Chondrocyte (in vitro differentiated cells): ENCODE measurements at places on chromosomes 6 and 20. TPM values are rescaled to one million over a fixed set of nuclear protein-coding genes. Genes with fewer than 3 reads are reported as not detected.

GRCh38 chr20:38173237-38174156, 8.4 kb upstream of the TGM2 start:
- no peaks in the 10 kb centered on the region for H3K36me3 ChIP-seq
- H3K27ac ChIP-seq = peak overlapping the region; percentile 85
- H3K4me1 ChIP-seq = peaks cover 48% of the 10 kb centered on the region
- no peak overlapping the region for H3K4me3 ChIP-seq
- no peaks in the 10 kb centered on the region for H3K27me3 ChIP-seq

GRCh38 chr6:7052443-7053011, 55.2 kb upstream of the RREB1 start:
- H3K4me1 ChIP-seq = peaks cover 25% of the 10 kb centered on the region
- DNase-seq = no peak
- H3K27ac ChIP-seq = peak overlapping the region; percentile 76
- peak overlapping the region; percentile 58 for H3K4me3 ChIP-seq
- no peaks in the 10 kb centered on the region for H3K27me3 ChIP-seq
- no peaks in the 10 kb centered on the region for H3K36me3 ChIP-seq

GRCh38 chr6:25168637-25169036, 110.5 kb upstream of the CARMIL1 start:
- peaks cover 85% of the 10 kb centered on the region for H3K4me1 ChIP-seq
- no peaks in the 10 kb centered on the region for H3K27me3 ChIP-seq
- peak overlapping the region; percentile 91 for H3K27ac ChIP-seq
- DNase-seq = no peak

GRCh38 chr6:73028893-73029450, 196.3 kb downstream of the KHDC1L start:
- no peak for DNase-seq
- no peak overlapping the region for H3K27ac ChIP-seq
- H3K4me3 ChIP-seq = no peak overlapping the region
- peaks cover 10% of the 10 kb centered on the region for H3K4me1 ChIP-seq
- H3K36me3 ChIP-seq = no peaks in the 10 kb centered on the region

NHSL1 gene
- 17.2 to 23.7 TPM (median 23.4 TPM) in 3 replicates for total RNA-seq

DNA sequence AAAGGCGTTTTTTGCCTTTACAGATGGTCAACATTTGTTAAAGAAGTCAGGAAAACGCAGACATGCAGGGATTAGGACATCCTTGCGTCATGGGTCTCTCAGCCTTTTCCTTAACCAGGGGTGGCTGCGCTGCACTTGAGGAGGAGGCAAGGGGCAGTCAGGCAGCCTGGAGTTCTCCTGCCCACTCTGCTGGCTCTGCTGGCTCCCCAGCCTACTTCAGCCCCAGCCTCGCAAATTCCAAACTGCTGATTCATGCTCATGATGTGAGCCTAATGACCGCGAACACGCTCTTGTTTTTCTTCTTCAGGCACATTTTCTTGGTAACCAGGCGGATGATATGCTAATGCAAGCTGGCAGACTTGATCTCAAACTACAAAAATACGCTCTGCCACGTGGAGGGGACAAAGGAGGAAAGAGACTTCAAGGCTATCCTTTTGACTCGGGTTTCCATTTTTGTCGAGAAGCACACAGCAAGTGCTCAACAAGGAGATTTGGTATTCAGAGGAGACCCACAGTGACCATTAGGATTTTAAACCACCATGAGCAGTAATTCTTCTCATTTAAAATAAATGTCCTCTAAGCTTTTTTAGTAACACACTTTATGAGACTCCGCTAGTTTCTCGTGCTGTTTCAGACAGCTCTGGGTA, 290.3 kb upstream of the STXBP5 start:
- H3K27ac ChIP-seq = peak overlapping the region; percentile 99
- no peaks in the 10 kb centered on the region for H3K27me3 ChIP-seq
- peak; percentile 94 for DNase-seq
- H3K4me3 ChIP-seq = peak overlapping the region; percentile 56
- no peaks in the 10 kb centered on the region for H3K36me3 ChIP-seq
- H3K4me1 ChIP-seq = peaks cover 56% of the 10 kb centered on the region

- H3K4me1 ChIP-seq = peaks cover 45% of the 10 kb centered on the region
- no peak overlapping the region for H3K27ac ChIP-seq
- H3K4me3 ChIP-seq = peak overlapping the region; percentile 17
- H3K27me3 ChIP-seq = no peaks in the 10 kb centered on the region
These were observed 3.8 kb downstream of the APCDD1L start for GRCh38 chr20:58511364-58511763.

GRCh38 chr6:155654474-155654873, 198.8 kb upstream of the NOX3 start:
- no peaks in the 10 kb centered on the region for H3K4me1 ChIP-seq
- H3K27me3 ChIP-seq = peaks cover 8% of the 10 kb centered on the region
- no peak for DNase-seq
- H3K36me3 ChIP-seq = no peaks in the 10 kb centered on the region
- H3K4me3 ChIP-seq = no peak overlapping the region

DNA sequence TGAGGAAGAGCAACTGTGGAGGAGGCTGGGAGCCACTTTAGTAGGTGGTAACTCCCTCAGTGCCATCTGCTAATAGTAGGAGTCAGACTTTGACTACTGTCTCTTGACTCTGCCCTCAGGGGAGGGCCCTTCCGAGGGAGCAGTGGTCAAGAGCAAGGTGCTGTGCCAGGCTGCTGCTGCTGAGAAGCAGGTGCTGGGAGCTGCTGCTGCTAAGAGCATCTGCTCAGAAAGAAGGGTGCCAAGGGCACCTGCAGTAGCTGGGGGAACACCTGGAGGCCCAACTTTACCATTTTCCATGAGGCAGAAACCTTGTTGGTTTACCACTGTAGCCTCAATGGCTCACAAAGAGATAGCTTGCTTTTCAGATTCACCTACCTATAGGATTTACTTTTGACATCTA, 18.5 kb downstream of the GGTLC1 start:
- no peaks in the 10 kb centered on the region for H3K4me1 ChIP-seq
- H3K36me3 ChIP-seq = peaks cover 2% of the 10 kb centered on the region
- no peak overlapping the region for H3K27ac ChIP-seq
- H3K4me3 ChIP-seq = no peak overlapping the region
- DNase-seq = no peak
- peaks cover 29% of the 10 kb centered on the region for H3K27me3 ChIP-seq

ISM1 gene
- total RNA-seq = 0.31 to 1.2 TPM (median 0.97 TPM) in 3 replicates

ADRM1 gene
- total RNA-seq = 83.0 to 94.7 TPM (median 87.2 TPM) in 3 replicates

RPN2 gene
- total RNA-seq = 183 to 194 TPM (median 185 TPM) in 3 replicates

DNA sequence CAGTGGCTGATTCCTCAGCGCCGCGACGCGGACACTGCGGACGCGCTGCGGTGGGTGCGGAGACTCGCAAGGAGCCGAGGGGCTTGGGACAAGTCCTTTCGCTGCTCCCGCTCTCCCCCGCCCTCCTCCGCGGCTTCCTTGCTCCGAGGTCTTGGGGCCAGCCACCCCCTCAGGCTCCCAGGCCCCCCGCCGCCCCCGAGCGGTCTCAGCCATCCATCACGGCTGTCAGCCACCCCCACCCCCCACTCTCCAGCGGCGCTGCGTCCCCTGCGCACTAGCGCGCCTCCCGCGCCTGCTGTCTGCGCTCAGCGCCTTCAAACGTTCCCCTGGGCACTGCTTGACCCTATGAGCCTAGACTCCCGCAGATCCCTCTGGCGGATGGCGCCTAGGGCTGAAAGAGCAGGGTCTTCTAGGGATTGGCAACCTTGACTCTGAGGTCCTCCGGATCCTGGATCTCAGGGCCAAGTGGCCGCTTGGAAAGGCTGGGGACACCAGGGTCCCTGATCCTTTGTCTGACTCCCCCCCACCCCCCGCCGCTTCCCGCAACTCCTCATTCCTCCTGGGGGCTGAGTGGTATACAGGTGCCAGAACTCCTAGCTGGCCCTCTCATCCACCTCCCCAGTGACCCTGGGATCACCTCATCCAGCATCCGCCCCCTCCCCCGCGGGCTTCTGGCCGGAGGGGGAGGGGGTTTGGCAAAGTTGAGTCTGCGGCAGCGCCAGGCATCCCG, 1.4 kb downstream of the SLC12A5 start:
- peaks cover 61% of the 10 kb centered on the region for H3K27me3 ChIP-seq
- H3K4me1 ChIP-seq = no peaks in the 10 kb centered on the region
- no peak for DNase-seq
- no peak overlapping the region for H3K4me3 ChIP-seq

GRCh38 chr6:89440200-89440599, 7.2 kb downstream of the ANKRD6 start:
- H3K27me3 ChIP-seq = peaks cover 2% of the 10 kb centered on the region
- peaks cover 1% of the 10 kb centered on the region for H3K36me3 ChIP-seq
- DNase-seq = no peak
- no peak overlapping the region for H3K27ac ChIP-seq
- H3K4me1 ChIP-seq = peaks cover 13% of the 10 kb centered on the region

- H3K36me3 ChIP-seq = no peaks in the 10 kb centered on the region
- peaks cover 7% of the 10 kb centered on the region for H3K27me3 ChIP-seq
- H3K27ac ChIP-seq = no peak overlapping the region
- no peaks in the 10 kb centered on the region for H3K4me1 ChIP-seq
- DNase-seq = no peak
These were observed 43.8 kb upstream of the RPS6KA2 start for GRCh38 chr6:166670894-166671293.

DNA sequence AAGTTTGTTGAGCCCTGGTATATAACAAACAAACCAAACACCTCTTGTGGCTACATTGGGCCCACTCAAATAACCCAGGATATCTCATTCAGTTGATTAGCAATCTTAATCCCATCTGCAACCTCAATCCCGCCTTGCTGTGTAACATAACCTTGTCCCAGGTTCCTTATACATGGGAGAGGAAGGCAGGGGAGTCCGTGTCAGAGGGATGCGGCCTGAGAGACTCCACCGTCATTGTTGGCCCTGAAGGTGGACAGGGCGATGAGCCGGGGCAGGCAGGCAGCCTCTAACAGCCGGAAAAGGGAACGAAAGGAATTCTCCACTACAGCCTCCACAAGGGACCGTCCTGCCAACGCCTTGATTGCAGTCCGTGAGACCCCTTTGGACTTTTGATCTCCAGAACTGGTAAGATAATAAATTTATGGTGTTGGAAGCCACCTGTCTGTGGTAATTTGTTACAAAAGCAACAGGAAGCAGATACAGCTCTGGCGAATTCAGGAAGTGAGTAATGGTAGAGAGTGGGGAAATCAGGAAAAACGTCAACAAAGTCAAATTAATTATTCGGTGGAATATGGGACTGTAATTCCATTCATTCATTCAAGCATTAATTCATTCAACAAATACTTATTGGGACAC, 124.5 kb upstream of the SALL4 start:
- DNase-seq = no peak
- H3K36me3 ChIP-seq = no peaks in the 10 kb centered on the region
- H3K27ac ChIP-seq = no peak overlapping the region
- peaks cover 12% of the 10 kb centered on the region for H3K4me1 ChIP-seq
- no peaks in the 10 kb centered on the region for H3K27me3 ChIP-seq

DNA sequence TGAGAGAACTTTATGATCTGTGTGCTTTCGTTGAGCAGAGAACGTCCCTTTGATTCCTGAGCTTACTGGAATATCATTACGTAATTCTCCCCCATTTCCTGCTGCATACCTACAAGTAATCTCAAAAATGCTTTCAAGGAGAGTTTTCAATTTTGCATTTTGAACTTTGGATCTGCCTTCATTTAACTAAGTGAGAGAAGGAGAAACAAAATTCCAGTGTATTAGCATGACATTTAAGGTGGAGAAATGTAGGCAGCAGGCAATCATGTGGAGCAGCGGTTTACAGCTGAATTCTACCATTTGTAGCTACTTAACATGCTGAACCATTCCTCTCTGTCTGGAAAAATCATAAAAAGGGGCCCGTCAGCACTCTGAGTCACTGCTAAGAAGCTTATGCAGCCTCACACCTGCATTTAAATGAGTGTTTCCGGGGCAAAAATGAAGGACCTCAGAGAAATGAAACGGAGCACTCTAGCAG, 451.5 kb downstream of the PLCB1 start:
- no peak overlapping the region for H3K27ac ChIP-seq
- no peaks in the 10 kb centered on the region for H3K27me3 ChIP-seq
- no peaks in the 10 kb centered on the region for H3K36me3 ChIP-seq
- H3K4me1 ChIP-seq = peaks cover 14% of the 10 kb centered on the region

DNA sequence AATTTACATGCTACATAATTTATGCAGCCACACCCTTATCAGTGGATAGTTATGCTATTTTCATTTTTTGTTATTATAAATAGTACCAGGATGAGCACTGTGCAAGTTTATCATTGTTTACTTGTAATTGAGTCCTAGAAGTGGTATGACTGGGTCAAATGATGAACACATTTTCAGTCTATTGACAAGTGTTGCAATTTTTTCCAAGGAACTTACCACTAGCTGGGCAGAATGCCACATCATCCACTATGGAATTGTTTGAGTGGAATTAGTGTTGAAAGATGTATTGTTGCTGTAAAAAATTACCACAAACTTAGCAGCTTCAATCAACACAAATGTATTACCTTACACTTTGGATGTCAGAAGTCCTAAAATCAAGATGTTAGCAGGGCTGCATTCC, 38.1 kb upstream of the OPN5 start:
- DNase-seq = no peak
- no peak overlapping the region for H3K4me3 ChIP-seq
- H3K4me1 ChIP-seq = peaks cover 8% of the 10 kb centered on the region
- no peaks in the 10 kb centered on the region for H3K27me3 ChIP-seq

GRCh38 chr6:36443471-36444428, 950 bp downstream of the KCTD20 start:
- H3K27ac ChIP-seq = peak overlapping the region; percentile 94
- no peak for DNase-seq
- peak overlapping the region; percentile 94 for H3K4me3 ChIP-seq
- peaks cover 42% of the 10 kb centered on the region for H3K4me1 ChIP-seq
- peaks cover 2% of the 10 kb centered on the region for H3K36me3 ChIP-seq

- H3K36me3 ChIP-seq = no peaks in the 10 kb centered on the region
- H3K27me3 ChIP-seq = no peaks in the 10 kb centered on the region
- no peak overlapping the region for H3K4me3 ChIP-seq
These were observed 282.1 kb downstream of the UST start for GRCh38 chr6:149028767-149029405.
